ENCODE measurements at places on chromosomes 11 and 22. TPM values are rescaled to one million over a fixed set of nuclear protein-coding genes. Genes with fewer than 3 reads are reported as not detected.

The CRYAB gene
- not detected for total RNA-seq

The GUCY1A2 gene
- not detected for total RNA-seq

The CNIH2 gene
- 2.0 TPM for total RNA-seq

The APOL1 gene
- total RNA-seq: 12.2 TPM

The ACTN3 gene
- total RNA-seq: 0.17 TPM

The ANO1 gene
- not detected for total RNA-seq

The PRODH gene
- total RNA-seq: not detected

The RFPL1 gene
- total RNA-seq: not detected

The BRSK2 gene
- total RNA-seq: 1.5 TPM

The SLC6A5 gene
- total RNA-seq: not detected

The MAPK8IP1 gene
- total RNA-seq: 1.4 TPM

The ADM gene
- total RNA-seq: 5.6 TPM

The APOL4 gene
- not detected for total RNA-seq

The SPDYC gene
- total RNA-seq: not detected

The GTSE1 gene
- 0.17 TPM for total RNA-seq

The DNAJB7 gene
- not detected for total RNA-seq

The NTM gene
- not detected for total RNA-seq

The PLAAT2 gene
- total RNA-seq: not detected

The PC gene
- 2.6 TPM for total RNA-seq

The RAG2 gene
- total RNA-seq: not detected

The GPHA2 gene
- total RNA-seq: not detected

The APOBEC3C gene
- 107 TPM for total RNA-seq

The TMEM191C gene
- 4.5 TPM for total RNA-seq

The OR2D2 gene
- total RNA-seq: not detected

The NCF4 gene
- total RNA-seq: 117 TPM

The MFRP gene
- not detected for total RNA-seq
